ENCODE measurements at places on chromosomes 3 and 15.

DNA sequence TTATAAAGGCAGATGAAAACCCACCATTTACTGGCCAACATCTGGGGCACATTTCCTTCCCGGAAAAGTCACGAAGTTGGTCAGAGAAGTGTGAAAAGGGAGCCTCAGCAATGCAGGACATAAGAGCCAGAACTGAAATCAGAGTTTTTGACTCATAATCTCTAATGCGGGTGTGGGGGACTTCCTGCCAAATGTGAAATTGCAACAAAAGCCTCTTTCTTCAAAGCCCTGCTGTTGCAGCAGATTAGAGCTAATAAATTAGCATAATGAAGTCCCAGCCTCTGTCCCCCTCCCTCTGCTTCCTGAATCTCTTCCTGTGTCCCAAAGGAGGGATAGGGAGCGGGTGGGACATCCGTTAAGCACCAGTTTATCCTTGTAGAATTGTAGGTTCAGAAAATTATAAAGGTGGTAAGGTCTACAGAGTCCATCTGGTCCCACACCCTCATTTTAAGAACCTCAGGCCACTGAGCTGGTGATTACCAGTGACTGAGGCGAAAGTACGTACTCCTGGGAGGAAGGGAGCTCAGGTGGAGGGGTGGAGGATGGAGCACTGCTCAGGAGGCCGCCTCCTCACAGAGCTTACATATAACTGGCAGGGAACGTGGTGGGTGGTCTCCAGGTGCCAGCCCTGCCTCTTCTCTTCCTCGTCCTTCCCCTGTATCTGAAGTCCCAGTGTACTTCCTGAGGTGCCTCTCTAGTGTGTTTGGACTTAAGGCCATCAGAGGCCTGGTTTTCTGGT lies 35.0 kb downstream of the ST6GAL1 start:
- DNase-seq, result no peak

- no peak for DNase-seq
These were observed 48.7 kb downstream of the NUP210 start for GRCh38 chr3:13371100-13372075.

DNA sequence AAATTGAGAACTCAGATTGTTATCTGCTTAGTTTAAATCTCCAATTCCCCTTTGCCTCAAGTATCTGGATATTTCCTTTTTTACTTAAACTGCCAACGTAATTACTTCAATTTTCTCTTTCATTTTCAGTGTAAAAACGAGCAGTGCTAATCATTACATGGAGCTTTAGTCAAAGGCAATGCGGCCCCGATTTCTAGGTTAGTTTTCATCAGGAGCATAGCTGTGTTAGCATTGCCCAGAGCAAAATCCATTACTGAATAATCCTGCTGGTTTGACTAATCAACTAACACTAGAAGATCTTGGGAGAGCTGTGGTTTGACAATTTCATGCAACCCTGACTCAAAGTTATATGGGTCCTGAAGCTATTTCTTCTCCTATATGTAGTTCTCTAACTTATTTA lies 46.2 kb downstream of the ZPLD1 start:
- DNase-seq, result no peak

DNA sequence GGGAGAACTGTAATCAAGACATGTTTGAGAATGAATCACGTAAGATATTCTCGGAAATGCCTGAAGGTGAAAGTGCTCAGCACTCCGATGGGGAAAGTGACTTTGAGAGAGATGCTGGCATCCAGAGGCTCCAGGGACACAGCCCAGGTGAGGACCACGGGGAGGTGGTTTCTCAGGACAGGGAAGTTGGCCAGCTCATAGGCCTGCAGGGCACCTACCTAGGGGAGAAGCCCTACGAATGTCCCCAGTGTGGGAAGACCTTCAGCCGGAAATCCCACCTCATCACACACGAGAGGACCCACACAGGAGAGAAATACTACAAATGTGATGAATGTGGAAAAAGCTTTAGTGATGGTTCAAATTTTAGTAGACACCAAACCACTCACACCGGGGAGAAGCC lies 19.8 kb downstream of the ZSCAN2 start:
- DNase-seq, result no peak

DNA sequence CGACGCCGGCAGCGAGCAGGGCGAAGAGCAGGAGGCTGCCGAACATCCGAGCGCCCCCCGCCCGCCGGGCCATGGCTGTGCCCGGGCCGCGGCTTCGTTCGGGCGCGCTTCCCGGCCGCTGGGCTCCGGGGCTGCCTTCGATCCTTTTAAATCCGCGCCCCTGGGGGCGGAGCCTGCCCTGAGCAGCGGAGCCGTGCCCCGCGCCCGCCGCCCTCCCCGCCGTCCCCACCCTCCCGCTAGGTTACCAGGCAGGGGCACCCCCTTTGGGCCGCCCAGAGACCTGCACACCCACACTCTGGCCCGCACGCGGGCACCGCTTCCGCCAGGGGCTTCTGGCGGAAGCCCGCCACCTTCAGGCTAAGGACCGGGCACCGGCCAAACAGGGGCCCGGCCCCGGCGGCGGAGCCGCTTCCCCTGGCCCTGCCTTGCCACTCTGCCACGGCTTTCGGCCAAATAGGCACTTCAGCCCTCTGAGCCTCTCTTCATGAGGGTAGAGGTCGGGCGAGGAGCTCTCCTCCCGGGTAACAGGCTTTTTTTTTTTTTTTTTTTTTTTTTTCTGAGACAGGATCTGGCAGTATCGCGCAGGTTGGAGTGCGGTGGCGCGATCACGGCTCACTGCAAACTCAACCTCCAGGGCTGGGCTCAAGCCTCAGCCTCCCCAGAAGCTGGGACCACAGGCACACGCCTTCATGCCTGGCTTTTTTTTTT lies at the start of gene NMB:
TSS of gene NMB (minus strand) at position 120 of the 708 bp plus-strand sequence. CDS start at position 73, 47 bp downstream.
- DNase-seq, result peak; percentile 89

DNA sequence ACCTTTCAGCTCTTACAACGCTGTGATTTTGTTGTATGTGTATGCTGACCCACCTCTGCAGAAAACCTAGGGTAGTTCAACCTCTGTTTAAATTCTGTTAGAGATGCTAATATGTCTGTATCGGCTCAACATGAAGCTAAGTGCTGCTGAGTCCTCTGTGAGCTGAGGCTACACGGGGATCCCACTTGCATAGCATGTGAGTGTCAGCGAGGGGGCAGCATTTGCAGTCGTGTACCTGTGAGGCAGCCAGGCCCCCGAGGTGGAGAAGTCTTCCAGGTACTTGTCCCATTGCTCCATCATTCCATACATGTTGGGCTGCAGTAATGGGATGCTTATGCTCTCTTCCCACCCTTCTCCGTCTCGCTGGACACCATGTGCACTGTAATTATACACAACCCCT lies 3.7 kb downstream of the MKRN2OS start:
- no peak for DNase-seq

- no peak for DNase-seq
These were observed 61.4 kb downstream of the SMAD6 start for GRCh38 chr15:66763186-66764071.

DNA sequence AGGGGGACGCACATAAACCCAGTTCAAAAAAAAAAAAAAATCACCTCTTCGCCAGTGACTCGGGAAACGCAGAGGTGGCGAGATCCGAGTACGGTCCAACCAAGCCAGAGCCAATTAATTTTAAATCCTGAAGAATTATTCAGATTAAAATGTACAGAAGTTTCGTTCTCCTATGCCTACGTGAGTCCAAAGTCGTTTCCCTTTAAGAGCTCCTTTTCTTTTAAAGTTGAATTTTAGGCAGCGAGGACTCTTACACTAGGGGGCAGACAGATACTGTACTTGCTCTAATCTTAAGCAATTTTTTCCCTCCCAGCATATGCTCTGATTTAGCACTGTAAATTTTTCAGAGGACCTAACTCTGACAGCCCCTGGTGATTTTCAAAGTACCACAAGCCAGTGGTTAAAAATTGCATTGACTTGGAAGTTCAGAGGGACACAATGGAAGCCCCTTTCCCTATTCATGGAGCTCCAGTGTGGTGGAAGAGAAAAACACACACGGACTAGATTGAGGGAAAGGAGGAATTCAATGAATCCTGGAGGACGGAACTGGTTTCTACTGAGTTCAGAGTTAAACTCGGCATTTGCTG lies 3.3 kb upstream of the NR2F2 start:
- DNase-seq, result no peak

DNA sequence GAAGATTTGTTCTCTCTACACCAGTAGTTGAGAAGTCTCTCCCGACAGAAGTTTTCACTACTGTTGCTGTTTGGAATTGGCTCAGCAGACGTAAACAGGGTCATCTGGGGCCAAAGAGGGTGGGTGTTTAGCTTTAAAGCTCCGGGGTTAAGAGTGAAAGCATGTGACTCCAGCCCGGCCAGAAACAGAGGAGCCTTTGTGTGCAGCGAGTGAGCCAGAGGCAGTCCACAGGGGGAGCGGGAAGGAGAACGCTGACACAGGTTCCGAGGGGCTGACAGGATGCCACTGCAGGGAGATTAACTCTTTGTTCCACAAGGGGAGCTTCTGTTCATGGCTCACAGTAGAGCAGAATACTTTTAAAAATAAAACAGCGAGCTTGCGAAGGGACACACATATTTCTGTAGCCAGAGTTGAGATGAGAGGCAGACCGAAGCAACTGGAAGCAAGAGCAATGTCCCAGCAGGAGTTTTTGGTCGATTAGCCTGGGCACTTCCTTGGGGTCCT lies 26.9 kb downstream of the BMF start:
- DNase-seq, result no peak

DNA sequence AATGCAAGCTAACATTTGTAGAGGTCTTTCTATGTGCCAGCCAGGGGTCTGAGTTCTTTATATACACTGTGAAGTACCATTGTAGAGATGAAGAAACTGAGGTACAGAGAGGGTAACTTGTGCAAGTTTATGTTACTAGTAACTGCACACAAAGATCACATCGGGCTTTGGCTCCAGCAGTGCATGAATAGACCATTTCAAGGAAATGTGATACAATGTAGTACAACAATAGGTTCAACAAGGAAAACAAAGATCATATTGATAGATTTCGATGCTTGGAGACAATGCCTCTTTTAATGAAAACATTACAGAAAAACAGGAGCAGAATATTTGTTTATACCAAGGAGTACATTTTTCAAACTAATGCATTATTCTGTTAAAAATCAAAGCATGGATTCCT lies 115.3 kb downstream of the POLR2M start:
- no peak for DNase-seq

- DNase-seq, result no peak
These were observed 26.5 kb upstream of the PLOD2 start for GRCh38 chr3:146187334-146187950.

GRCh38 chr15:41892621-41893421 lies 1.0 kb downstream of the SPTBN5 start:
- no peak for DNase-seq

- no peak for DNase-seq
These were observed 72.3 kb downstream of the FGF12 start for GRCh38 chr3:192655040-192655439.

- DNase-seq, result no peak
These were observed 23.1 kb downstream of the AADAC start for GRCh38 chr3:151837057-151837456.

GRCh38 chr15:70348226-70348543 lies 250.5 kb upstream of the TLE3 start:
- no peak for DNase-seq

GRCh38 chr3:187567021-187567420 lies 103.2 kb downstream of the SST start:
- DNase-seq, result no peak

DNA sequence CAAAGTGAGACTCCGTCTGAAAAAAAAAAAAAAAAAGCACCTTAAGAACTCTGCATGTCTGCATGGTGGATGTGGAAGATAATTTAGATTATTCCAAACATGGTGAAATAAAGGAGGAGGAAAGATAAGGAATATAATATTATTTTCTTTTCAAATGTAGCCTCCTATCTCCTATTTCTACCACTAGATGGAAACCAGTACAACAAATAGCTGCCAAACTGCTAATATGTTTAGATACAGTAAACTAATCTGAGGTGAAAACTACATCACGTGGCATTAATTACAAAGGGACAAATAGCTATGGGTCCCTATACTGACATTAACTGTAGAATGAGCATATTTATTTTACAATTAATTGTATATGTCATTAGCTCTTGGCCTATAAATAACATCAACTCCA lies 197.8 kb downstream of the TBC1D5 start:
- DNase-seq, result no peak

DNA sequence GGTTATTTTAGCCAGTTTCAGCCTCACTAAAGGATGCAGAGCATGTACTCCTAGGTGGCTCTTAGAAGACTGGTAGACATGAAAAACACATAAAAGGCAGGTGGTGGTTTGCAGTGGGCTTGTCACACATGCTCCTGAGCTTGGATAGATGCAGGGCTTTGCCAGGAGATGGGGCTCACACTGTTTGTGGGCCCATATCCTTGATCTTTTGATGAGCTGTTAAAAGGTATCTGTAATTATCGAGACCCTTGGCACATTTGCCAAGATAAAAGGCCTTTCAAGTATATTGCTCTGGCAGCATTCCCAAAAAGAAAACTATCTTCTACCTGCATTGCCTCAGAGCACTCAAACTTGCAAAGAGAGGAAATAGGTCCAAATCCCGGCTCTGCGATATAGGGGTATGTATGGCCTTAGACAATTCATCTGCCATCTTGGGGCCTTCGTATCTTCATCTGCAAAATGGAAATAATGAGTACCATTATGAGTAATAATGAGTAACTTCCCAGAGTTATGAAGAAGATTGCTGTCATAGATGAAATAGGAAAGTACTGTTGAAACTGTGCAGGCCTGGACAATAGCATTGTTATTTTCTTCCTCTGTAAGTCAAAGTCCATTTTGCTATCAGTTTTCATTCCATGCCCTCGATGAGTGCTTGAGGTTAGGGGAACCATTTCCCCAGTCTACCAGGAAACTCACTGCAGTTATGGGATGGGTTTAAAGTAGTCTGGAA lies 172.7 kb downstream of the SYNPR start:
- no peak for DNase-seq

- no peak for DNase-seq
These were observed 735 bp upstream of the SLC25A26 start for GRCh38 chr3:66220066-66220465.

- DNase-seq, result no peak
These were observed 70.5 kb upstream of the MAP4 start for GRCh38 chr3:48086705-48087104.

GRCh38 chr3:171490901-171491300 lies 30.7 kb upstream of the TNIK start:
- no peak for DNase-seq

- DNase-seq, result no peak
These were observed 85.0 kb downstream of the TCF12 start for GRCh38 chr15:57003418-57003817.

DNA sequence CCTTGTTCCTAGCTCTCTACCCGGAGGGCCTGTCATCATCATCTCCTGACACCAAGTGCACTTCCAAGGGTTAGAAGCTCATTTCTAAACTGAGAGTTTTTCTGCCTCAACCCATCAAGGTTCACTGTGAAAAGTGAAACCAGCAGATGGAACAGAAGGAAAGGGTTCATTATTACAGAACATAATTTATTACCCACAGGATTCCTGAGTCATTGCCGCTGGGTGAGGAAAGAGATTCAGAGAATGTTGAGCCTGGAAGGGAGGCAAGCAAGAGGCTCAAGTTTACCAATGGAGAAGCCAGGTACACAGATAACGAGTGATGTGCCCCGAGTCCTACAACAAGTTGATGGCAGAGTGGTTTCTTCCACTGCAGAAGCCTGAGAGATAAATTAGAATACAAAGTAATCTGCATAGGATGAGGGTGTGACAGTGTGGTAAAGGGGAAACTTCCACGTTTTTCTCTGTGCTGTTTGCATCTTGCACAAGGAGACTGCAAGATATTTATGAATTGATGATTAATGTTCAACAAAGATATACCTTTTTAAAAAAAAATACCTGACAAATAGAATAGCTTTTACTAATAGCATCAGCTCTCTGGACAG lies 80.5 kb upstream of the SETMAR start:
- DNase-seq, result no peak

GRCh38 chr3:150278195-150278594 lies 129.9 kb upstream of the TSC22D2 start:
- no peak for DNase-seq

- no peak for DNase-seq
These were observed 165.1 kb upstream of the STAC start for GRCh38 chr3:36215241-36215640.

All from CD4-positive, alpha-beta T cell treated with Interleukin-15 for 1 hour (primary cell).